Suppressor macrophage treated with lipopolysaccharide for 1 hour (primary cell): ENCODE measurements at places on chromosomes 13 and 19.

DNA sequence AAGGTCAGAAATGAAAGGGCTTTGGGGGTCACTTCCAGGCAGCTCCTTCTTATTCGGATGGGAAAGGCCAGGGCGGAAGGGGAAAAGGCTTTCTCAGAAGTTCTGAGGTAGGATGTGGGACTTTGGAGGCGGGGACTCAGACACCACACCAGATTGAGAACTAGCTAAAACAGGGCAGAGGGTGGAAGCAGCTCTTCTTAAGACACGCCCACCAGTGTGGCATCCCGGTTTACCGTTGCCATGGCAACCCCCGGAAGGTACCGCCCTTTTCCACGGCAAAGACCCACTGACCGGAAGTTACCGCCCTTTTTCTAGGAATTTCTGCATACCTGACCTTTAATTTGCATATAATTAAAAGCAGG, 3.8 kb upstream of the LILRA5 start:
- peak; percentile 74 for DNase-seq

GRCh38 chr19:54178581-54179261, 5.8 kb upstream of the TMC4 start:
- DNase-seq: no peak

- DNase-seq: no peak
Measured at GRCh38 chr13:98686270-98686669, 66.2 kb downstream of the SLC15A1 start.

GRCh38 chr13:109389456-109389855, 396.9 kb downstream of the IRS2 start:
- no peak for DNase-seq

GRCh38 chr13:78806457-78806856, 147.5 kb upstream of the OBI1 start:
- no peak for DNase-seq

- no peak for DNase-seq
Measured at GRCh38 chr13:67515895-67516294, 285.8 kb upstream of the PCDH9 start.

GRCh38 chr19:37505958-37506386, 767 bp upstream of the ZNF793 start:
- DNase-seq: no peak

DNA sequence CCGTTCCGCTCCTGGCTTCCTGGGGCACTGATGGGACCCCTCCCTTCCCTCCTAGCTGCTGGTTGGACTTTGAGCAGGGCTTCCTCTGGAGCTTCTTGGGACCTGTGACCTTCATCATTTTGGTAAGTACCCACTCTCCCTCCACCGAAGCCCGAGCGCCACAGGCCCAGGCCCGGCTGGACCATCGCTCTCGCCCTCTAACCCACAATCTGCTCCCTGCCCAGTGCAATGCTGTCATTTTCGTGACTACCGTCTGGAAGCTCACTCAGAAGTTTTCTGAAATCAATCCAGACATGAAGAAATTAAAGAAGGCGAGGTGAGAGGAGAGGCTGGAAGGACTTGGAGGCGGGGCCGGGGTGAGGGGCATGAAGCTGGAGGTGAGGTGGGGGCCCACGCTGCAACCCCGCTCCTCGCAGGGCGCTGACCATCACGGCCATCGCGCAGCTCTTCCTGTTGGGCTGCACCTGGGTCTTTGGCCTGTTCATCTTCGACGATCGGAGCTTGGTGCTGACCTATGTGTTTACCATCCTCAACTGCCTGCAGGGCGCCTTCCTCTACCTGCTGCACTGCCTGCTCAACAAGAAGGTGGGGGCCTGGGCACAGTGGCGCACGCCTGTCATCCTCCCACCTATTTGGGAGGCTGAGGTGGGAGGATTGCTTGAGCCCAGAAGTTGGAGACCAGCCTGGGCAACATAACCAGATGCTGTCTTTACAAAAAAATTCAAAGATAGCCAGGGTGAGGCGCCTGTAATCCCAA, 12.3 kb downstream of the DDX39A start:
- no peak for DNase-seq

DNA sequence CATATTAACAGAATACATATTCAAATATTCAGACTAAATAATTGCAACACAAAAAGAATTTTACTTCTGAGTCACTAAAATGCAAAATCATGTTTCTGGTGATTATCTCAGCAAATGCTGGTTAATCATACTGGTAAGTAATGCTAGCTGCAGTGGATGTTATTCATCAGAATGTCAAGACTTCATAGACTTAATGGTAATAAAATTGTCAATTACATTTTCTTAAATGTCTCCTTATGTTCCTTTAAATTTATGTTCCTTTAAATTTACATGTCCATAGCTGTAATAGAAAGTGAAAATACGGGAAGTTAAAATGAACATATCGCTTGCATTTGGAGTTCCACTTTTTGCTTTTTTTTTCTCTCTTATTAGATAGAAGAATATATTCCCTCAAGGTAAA, 853.0 kb downstream of the SLITRK6 start:
- DNase-seq: no peak

DNA sequence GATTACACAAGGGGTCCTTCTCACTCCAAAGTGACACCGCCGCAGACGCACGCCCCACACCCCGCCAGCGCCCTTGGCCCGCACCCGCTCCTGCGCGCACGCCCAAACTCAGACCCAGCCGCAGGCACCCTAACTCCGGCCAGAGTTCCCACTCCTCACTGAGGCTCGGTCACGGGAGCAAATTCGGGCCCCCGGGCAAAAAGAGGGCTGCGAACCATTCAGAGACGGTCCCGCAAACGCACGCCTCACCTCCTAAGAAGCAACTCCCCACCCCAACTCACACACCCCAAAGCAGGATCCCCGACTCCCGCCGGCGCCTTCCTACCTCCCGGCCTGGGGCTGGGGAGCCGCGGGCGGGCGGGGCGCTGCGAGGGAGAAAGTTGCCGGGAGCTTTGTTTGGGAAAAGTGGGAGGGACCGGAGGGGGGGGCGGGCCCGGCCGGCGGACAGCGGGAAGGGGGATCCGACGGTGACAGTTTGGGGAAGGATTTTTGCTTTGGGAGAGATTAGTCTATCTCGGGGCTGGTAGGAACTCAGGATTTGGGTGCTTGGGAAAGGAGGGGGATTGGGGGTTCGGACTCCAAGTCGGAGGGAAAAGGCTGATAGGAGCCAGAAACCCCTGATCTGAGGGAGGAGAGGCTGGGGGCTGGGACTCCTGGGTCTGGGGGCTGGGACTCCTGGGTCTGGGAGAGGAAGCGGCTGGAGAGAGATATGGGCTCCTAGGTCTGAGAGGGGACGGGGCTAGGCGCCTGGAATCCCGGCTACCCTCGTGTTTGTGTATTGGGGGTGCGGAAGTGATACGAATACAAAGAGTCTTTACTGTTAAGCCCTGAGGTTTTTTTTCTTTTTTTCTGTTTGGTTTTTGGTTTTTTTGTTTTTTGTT, at the start of gene TEAD2:
TSS of gene TEAD2 (minus strand) at position 369 of the 881 bp plus-strand sequence. CDS start 2,341 bp downstream, outside the sequence.
- DNase-seq: no peak
